ENCODE measurements at places on chromosomes 12 and 14.

DNA sequence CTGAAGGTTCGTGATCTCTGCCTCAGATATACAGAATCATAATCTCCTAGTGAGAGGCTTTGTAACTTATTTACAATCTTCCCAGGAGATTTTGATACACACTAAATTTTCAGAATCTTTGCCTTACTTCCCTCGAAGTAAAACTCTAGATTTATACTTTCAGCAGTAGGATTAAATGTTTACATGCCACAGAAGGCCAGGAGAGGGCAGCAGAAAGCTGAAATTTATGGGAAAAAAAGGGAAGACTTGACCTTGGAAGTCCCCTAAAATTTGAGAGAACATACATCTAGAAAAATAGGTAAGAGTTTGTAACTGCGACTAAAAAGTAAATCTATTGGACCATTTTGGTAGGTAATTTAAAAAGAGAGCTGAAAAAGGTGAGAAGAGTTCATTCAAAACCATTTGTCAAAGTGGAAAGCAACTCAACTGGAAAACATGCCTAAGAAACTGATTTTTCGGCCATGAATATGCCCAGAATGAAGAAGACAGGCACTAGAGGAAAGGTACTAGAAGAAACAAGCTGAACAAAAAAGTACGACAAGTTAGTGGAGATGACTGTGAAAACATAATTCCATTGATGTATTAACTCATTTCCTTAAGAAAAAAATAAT is 242.0 kb upstream of the MDGA2 start:
- no peak for DNase-seq

- DNase-seq: no peak
Measured at GRCh38 chr14:89175881-89176799, 240.9 kb downstream of the FOXN3 start.

GRCh38 chr12:59937148-59937547 is 341.3 kb downstream of the SLC16A7 start:
- DNase-seq: no peak

DNA sequence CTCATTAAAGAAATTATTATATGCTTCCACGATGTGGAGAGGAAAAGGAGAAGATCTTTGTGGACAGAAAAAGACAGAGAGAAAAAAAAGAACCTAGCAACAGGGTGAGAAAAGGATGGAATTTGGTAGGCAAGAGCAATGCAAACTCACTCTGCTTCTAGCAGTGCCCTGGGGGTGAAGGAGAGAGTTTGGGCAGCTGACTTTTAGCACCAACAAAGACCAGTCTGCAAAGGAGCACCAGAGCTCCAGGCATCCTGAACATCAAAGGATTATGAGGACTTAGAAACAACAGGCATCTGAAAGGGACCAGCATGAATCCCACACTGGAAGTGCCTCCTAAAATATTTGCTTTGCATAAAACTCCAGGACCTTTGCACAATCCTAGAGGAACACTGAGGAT is 32.8 kb upstream of the RERG start:
- DNase-seq: no peak

DNA sequence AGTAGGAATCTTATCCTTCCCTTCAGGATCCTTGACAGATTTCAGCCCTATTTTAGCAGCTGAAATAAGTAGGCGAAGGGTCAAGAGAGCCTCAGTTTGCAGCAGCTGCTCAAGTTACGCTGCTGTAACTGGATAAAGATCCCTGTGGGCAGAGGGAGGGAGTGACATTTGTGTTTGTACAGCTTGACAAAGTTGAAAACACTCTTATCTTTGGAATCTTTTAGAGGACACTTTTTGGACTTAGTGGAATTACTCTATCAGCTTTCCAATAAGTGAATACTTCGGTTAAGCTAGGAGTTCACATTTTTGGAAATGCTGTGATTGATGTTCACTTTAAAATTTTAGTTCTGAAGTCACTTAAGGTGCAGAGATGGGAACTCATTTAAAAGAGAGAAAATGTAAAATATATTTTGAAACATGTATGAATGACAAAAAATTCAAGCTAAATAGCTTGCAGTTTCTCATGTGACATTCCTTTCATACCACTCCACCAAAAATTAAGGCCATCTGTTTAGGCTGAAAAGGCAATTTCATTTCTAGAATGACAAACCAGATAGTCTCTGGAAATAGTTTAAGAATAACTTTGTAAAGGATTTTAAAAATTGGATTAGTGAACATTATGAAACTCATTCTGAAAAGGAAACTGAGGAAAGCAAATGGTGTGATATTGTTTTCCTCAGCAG is 55.2 kb downstream of the SLC38A4 start:
- DNase-seq: no peak

DNA sequence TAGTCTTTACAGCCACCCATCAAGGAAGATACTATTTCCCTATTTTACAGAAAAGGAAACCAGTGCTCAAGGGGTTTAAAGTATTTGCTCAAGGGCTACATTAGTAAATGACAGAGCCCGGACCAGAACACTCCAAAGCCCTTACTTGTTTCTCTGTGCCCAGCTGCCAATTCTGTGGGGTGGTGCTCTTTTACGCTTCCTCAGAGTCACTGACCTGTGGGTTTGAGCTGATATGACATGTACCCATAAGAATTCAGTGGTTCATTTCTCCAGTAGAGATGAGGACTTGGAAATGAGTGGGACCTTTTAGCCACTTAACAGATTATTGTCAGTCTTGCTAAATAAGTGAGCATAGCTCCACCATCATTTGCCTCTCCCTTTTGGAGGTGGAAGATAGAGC is 37.4 kb upstream of the NKX2-8 start:
- no peak for DNase-seq

DNA sequence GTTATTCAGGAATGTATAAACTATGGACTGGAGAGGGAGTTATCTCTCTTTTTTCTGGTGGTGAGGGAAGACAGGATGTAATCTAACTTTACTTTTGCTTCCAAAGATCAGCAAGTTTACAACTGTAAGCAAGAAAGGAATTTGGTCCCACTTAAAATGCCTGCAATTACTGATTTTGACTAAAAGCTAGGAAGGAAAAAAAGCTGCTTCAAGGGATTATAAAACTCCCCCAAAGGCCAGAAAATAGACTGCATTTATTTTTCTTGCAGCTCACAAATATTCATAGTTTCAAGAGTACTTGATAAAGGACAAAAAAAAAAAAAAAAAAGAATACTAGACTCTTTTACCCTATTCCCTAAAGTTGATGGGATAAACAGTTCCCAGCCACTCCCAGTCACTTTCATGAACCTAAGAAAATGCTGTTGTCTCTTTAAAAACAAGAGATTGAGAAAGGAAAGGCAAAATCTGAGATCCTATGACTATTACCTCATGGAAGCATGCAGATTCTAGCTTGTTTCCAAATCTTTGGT is 128.7 kb upstream of the BMP4 start:
- no peak for DNase-seq

DNA sequence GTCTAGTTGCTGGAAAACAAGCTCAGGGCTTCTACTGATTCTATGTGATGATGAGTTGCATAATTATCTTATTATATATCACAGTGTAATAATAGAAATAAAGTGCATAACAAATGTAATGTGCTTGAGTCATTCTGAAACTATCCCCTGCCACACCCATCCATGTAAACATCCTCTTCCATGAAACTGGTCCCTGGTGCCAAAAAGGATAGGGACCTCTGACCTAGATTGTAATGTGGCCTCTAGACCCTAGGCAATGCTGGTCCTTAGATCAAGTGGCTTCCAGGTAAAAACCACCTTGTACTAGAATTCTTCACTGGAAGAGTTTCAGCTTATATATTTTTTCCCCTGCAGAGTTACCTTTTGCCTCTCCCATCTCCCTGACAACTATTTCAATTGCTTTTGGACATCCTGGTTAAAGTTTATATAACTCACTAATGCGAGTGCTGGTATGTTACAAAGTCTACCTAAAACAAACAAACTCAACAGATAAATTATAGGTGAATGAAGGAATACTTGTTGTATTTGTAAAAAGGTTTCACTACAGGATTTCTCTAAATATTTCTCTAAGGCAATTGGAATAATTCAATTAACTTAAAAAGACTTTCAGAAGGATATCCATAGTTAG is 462.5 kb downstream of the NAV3 start:
- no peak for DNase-seq

DNA sequence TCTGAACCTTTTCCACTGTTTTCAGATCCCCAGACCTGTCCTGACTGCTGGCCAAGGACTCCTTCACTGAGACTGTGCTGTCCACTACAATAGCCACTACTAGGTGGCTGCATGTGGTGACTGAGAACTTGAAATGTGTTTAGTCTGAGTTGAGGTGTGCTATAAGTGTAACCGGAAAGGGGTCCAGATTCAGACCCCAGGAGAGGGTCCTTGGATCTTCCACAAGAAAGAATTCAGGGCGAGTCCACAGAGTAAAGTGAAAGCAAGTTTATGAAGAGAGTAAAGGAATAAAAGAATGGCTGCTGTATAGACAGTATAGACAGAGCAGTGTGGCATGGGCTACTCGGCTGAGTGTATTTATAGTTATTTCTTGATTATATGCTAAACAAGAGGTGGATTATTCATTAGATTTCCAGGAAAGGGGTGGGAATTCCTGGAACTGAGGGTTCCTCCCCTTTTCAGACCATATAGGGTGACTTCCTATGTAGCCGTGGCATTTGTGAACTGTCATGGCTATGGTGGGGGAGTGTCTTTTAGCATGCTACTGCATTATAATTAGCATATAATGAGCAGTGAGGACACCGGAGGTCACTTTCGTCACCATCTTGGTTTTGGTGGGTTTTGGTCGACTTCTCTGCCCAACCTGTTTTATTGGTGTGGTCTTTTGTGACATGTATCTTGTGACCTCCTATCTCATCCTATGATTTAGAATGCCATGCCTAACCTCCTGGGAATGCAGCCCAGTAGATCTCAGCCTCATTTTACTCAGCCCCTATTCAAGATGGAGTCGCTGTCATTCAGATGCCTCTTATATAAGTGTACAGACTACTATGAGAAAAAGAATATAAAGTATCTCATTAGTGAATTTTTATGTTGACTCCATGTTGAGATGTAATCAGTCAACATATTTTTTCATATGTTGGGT is 70.0 kb upstream of the SRSF5 start:
- no peak for DNase-seq

DNA sequence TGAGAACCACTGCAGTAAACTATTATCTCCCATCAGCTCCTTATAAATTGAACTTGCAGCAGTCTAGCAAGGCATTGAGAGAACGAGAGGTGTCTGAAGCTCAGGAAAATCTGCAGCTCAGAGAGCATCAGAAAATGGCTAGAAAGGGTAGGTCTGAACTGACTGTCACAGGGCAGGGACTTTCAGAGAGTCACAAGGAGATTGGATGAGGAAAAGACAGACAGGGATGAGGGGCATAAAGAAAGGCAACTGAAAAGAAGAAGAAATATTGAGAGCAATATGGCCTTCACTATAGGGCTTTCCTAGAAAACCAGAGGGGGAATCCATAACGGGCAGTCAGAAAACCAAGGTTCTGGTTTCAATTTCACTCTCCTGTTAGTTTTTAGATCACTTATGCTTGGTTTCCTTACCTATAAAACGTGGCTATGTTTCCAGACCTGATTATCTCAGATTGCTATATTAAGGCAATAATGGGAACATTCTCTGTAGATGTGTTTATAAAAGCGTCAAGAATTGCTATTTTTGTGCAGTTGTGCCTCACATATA is 40.9 kb downstream of the PDE6H start:
- DNase-seq: no peak
